ENCODE measurements at places on chromosomes 1 and 21.
A peak's percentile ranks its signal among the peaks of the same experiment; 100 is the strongest.

- no peak for DNase-seq
Measured at GRCh38 chr1:207500306-207500705, 4.3 kb downstream of the CR1 start.

DNA sequence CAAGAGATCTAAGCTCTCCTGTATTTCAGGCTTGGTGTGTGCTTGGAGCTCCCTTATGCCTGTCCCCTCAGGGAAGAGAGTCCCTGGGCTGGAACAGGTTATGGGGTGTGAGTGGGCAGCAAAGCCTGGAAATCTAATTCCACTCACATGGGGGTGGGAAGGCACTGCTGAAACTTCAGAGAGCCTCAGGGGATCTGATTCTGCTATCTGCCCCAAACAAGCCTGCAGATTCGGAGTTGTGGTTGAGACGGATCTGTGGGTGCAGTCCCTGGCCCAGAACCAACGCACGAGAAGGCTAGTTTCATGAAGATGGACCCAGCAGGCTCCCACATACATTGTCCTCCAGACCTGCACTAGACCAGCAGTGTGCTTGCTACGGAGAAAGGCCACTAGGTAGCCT lies 2.9 kb downstream of the BLACAT1 start:
- no peak for DNase-seq

GRCh38 chr1:53279296-53280200 lies 41.2 kb upstream of the MAGOH start:
- no peak for DNase-seq

DNA sequence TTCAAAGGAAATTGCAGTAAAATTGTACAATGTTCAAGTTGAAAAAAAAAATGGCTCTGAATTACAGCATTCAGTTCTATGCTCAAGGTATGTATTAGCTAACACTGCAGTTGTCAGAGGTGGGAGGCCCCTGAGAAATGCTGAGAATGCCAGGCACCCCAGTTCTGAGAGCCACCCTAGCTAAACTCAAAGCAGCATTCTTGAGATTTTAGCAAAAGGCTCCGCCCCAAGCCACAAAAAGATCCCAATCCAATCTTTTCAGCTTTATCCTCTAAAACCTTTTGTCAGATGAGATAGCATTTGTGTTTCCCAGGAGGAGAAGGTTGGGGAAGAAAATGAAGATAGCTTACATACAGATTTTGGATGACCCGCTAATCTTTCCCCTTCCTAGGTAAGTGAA lies 68.8 kb downstream of the SMYD2 start:
- no peak for DNase-seq

DNA sequence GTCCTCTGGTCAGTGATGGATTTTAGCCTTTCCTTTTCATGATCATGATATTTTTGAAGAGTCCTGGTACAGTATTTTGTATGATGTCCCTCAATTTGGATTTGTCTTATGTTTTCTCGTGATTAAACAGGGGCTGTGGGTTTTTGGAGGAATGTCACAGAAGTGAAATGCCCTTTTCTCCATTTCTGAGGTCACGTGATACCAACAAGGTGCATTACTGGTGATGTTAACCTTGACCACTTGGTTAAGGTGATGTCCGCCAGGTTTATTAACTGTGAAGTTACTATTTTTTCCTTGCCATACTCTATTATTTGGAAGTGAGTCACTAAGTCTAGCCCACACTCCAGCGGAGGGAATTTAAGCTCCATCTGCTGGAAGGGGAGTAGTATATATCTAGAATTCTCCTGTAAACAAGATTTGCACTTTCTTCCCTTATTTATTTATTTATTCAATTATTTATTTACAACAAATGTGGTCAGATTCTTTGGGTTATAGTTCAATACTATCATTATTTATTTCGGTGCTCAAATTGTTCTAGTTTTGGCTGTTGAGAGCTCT lies 123.4 kb downstream of the HIVEP3 start:
- DNase-seq = no peak

GRCh38 chr1:115262886-115263285 lies 75.2 kb downstream of the NGF start:
- no peak for DNase-seq

DNA sequence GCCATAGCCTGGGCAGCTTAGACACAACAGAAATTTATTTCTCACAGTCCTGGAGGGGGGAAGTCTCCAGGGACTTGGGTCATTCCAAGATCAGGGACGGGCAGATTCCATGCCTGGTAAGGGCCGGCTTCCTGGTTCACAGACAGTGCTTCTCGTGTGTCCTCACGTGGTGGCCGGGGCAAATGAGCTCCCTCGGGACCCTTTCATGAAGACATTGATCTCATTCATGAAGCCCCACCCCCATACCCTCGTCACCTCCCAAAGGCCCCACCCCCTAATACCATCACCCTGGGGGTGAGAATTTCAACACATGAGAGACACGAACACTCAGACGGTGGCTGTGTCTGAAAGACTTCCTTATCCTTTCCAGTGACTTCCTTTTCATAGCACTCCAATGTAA lies 51.5 kb downstream of the ACOT7 start:
- DNase-seq = no peak

- no peak for DNase-seq
Measured at GRCh38 chr1:24411963-24412362, 1.6 kb downstream of the STPG1 start.

GRCh38 chr1:100382657-100383056 lies 30.4 kb downstream of the CDC14A start:
- DNase-seq = no peak

- peak; percentile 82 for DNase-seq
Measured at GRCh38 chr21:40732253-40733023, 114.5 kb downstream of the DSCAM start.

- no peak for DNase-seq
Measured at GRCh38 chr1:10692401-10693021, 103.9 kb downstream of the CASZ1 start.

- no peak for DNase-seq
Measured at GRCh38 chr1:176794897-176795508, 332.0 kb downstream of the PAPPA2 start.

DNA sequence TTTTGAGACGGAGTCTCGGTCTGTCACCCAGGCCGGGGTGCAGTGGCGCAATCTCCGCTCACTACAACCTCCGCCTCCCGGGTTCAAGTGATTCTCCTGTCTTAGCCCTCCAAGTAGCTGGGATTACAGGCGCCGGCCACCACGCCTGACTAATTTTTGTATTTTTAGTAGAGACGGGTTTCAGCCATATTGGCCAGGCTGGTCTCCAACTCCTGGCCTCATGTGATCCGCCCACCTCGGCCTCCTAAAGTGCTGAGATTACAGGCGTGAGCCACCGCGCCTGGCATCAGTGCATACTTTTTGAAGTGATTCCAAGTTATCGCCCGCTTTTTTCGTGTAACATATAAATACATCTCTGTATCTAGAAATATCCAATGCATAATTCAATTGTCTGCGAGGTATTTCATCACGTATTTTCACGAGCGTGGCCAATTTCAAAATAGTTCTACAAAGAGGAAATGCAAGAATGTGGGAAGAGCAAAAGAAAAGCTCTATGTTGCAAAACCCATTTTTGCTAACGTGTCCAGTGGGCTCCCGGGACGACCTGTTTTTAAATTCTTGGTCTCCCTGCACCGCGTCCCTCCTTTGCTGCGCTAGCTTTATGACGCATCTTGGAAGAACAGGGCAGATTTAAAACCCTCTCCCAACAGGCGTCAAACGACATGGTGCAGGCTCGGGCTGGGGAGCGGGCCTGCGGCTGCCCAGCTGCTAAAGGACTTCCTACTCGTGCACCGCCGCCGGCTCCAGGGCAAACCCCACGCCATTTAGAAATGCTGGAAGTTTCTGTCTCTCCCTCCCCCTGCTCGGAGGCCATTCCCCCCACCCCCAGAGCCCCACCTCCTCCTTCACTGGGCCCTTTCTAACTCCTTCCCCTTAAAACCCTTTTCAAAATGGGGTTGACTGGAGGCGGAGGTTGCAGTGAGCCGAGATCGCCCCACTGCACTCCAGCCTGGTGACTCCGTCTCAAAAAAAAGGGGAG lies 923 bp upstream of the IFNGR2 start:
- peak; percentile 58 for DNase-seq

DNA sequence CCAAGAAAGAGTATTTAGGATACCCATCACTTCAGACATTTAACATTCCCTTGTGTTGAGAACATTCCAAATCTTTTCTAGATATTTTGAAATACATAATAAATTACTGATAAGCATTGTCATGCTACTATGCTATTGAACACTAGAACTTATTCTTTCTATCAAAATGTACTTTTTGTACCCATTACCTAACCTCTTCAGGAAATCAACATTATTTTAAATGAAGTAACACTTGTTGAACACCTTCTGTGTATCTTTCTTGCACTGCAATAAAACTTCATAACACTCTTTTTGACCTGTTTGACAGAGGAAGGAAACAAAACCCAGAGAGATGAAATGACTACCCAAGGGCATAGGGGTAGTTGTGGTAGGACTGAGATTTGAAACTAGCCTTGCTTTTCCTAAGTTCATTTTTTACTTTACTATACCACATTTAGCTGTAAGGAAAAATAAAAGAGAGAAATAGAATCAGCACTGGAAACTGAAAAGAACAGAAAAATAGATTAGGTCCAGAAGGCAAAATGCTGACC lies 99.4 kb downstream of the UCHL5 start:
- DNase-seq = no peak

DNA sequence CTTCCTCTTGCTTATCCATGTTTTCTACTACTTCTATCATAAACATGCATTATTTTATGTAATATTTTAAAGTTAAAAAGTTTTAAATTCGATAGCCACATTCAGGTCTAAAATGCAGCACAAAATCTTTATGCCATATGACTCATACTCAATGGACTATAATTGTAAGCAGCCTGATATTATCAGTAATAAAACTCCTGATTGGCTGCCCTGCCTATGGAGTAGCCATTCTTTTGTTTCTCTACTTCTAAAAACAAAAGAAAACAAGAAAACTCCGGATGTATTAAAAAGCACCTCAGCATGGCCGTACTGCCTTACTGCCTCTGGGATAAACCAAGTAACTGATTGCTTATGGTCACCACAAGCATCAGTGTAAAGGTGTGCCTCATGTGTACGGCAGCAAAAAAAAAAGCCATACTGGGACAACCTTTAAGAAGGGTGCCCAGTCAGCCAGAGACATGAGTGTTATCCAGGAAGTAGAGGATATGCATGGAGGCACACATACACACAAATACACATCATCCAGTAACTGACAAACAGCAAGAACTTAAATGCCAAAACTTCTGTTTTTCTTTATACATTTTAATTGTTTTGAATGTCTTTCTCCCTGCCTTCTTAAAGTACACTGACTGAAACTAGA lies 9.2 kb downstream of the SLC35D1 start:
- no peak for DNase-seq

DNA sequence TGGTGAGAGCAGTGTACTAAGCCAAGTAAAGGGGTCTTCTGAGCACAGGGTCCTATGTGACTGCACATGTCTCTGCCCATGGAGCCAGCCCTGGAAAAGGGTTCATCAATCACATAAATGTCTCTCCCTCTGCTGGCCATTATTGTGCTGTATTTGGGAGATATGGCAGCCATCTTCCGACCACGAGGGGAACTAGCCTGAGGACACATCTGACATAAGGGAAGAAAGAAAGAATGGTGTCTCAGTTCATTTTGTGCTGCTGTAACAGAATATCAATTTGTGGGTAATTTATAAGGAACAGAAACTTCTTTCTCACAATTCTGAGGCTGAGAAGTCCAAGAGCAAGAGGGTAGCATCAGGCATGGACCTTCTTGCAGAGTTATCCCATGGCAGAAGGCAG lies 55.1 kb upstream of the GJA5 start:
- DNase-seq = no peak

DNA sequence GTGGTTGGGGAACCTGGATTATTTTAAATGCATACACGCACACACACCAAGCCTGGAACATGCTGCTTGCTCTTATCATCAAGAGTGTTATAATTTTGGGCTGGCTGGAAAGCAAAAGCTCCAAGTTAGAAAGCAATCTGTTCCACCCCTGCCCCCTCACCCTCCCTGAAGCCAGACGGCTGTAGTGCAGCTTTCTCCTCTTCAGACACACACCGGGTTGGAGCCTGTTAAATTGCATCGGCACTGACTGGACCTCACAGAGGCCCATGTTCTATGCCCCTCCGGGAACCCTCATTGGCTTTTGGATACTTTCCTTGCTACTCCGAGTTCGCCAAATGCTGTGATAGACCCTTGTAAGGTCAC lies 90.6 kb upstream of the KCNJ15 start:
- no peak for DNase-seq

GRCh38 chr1:231242516-231243198 lies 1.6 kb downstream of the GNPAT start:
- DNase-seq = no peak

GRCh38 chr1:210369425-210369824 lies 40.7 kb downstream of the HHAT start:
- DNase-seq = no peak

DNA sequence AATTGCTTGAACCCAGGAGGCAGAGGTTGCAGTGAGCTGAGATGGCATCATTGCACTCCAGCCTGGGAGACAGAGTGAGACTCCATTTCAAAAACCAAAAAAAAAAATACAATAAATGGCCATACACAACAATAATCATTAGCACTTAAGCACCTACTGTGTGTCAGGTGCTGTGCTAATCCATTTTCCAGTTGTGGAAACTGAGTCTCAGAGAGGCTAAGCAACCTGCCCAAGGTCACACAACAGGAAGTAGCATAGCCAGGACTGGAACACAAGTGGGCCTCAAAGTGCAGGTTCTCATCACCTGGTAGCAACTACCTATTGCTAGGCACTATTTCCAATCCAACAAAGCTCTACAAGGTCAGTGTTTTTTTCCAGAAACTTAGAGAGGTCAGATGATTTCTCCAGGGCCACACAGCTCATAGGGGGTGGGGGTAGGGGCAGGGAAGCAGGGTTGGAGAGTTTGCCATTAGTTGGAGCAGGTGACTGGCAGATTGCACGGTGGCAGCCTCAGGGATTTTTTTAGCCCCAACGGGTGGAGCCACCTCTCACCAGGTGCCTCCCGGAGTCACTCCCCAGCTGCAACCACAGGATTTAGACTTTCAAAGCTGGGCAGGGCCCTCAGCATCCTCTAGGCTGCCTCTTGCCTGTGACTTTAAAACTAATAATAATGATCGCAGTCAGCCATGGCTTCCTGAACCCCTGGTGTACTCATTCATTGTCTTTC lies 52.5 kb upstream of the ID3 start:
- no peak for DNase-seq

GRCh38 chr1:157566484-157567300 lies 14.4 kb upstream of the FCRL5 start:
- no peak for DNase-seq

DNA sequence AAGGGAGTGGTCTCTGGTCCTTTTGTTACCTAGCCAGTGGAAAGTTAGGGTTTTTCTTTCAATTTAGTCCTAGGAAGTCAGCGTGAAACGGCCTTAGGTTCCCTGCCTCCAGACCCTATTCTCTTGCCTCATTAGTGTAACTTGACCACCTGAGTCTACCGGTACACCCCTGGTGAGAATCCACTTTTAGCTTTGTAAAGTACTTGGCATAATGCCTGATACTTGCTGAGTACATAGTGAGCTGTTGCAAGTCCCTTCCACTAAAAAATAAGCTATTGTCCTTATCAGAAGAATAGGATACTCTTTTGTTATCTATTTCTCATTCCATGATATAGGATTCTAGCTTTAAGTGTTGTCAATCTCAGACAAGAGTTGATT lies 228.8 kb downstream of the ST6GALNAC3 start:
- DNase-seq = no peak

Data from fibroblast of skin of left quadriceps (primary cell).